ENCODE measurements at places on chromosomes 1 and 21.

- DNase-seq = no peak
Observed at GRCh38 chr1:9128166-9128519, 759 bp downstream of the GPR157 start.

GRCh38 chr1:37479255-37480124, 5.1 kb downstream of the ZC3H12A start:
- peak; percentile 88 for DNase-seq

DNA sequence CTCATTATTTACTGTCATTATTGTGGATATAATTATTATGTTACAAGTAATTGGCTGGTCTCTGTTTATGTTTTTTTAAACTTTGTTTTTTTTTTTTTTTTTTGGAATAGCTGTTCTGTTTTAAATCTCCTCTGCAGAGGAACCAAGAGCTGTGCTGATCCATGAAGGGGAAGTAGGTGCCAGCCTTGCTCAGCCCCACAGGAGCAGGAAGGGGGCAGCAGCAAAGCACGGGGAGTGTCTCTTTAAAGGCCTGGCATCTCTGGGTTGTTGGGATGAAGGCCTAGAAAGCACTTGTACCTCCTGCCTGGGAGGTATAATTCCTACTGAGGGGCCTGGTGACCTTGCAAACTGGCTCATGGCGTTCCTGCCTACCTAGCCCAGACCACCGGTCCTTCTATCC, 2.5 kb upstream of the GRHL3 start:
- DNase-seq = no peak

GRCh38 chr1:93579891-93580290, 101.7 kb downstream of the BCAR3 start:
- peak; percentile 92 for DNase-seq

DNA sequence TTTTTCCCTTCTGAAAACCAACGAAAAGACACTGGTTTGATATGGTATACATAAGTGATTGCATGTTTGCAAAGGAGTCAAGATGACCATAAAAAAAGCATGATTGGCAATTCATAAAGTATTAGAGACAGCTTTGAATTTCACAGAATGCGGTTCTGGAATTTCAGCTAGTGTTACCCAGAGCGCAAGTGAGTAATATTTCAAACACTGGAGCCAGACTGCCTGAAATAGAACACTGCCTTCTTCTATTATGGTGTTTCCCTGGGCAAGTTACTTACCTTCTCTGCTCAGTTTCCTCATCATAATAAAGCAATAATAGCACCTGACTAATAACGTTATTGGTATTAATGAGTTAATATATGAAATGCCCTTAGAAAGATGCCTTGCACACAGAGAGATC, 54.7 kb downstream of the NEGR1 start:
- peak; percentile 4 for DNase-seq

- DNase-seq = no peak
Observed at GRCh38 chr1:228976316-228976715, 241.0 kb downstream of the RHOU start.

- no peak for DNase-seq
Observed at GRCh38 chr1:95067568-95067967, 5.2 kb downstream of the ALG14 start.

- no peak for DNase-seq
Observed at GRCh38 chr1:239558991-239559390, 172.6 kb downstream of the CHRM3 start.

DNA sequence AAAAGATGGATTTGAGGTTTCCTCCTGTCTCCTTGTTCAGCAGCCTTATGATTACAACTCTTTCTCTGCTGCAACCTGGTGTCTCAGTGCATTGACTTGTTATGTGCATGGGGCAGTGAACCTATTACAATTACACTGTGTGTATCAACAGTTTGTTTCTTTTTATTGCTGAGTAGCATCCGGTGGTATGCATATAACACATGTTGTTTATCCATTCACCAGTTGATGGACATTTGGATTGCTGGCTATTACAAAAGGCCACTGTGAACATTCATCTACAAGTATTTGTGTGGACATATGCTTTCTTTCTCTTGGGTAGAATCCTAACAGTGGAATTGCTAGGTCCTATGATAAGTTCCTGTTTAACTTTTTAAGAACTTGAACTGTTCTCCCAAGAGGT, 65.9 kb downstream of the FMO4 start:
- no peak for DNase-seq

GRCh38 chr1:248627971-248628844, 6.7 kb downstream of the OR2T11 start:
- no peak for DNase-seq

DNA sequence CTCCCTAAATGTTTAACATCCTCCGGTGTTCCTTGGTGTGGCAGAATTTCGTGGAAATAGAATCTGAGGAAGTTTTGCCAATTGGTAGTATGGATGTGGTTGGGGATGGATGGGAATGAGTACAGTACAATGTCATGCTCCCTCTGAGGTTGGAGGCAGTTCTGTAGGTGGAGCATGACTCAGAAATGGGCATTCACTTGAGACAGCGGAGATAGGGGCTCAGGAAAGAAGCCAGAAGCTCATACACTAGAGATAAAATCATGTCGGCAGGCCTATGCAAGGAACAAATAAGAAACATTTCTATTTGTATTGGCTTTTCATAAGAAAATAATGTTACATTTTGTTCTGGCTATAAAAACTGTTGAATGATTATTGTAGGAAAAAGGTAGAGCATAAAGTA, 196.0 kb downstream of the URB2 start:
- no peak for DNase-seq

GRCh38 chr1:53982763-53983104, 35.3 kb downstream of the LDLRAD1 start:
- no peak for DNase-seq

- DNase-seq = no peak
Observed at GRCh38 chr1:200980452-200980772, 43.1 kb downstream of the KIF21B start.

DNA sequence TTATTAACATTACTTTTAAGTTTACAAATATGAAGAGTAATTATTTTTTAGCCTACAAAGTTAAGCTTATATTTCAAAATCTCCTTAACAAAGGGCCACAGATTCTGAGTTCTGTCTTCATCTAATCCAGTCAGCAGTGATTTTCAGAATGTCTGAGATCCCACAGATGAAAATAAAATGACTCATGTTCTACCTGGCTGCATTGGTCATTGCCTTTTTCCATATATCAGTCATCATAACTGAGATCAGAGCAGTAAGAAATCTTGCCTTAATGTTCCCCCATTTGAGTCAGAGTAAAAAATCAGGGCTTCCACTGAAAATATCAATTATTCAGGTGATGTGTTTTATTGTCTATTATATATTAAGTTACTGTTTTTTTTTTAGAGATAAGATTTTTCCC, 416.1 kb downstream of the MRPL39 start:
- DNase-seq = peak; percentile 16

GRCh38 chr1:6834366-6834765, 49.1 kb downstream of the CAMTA1 start:
- no peak for DNase-seq

DNA sequence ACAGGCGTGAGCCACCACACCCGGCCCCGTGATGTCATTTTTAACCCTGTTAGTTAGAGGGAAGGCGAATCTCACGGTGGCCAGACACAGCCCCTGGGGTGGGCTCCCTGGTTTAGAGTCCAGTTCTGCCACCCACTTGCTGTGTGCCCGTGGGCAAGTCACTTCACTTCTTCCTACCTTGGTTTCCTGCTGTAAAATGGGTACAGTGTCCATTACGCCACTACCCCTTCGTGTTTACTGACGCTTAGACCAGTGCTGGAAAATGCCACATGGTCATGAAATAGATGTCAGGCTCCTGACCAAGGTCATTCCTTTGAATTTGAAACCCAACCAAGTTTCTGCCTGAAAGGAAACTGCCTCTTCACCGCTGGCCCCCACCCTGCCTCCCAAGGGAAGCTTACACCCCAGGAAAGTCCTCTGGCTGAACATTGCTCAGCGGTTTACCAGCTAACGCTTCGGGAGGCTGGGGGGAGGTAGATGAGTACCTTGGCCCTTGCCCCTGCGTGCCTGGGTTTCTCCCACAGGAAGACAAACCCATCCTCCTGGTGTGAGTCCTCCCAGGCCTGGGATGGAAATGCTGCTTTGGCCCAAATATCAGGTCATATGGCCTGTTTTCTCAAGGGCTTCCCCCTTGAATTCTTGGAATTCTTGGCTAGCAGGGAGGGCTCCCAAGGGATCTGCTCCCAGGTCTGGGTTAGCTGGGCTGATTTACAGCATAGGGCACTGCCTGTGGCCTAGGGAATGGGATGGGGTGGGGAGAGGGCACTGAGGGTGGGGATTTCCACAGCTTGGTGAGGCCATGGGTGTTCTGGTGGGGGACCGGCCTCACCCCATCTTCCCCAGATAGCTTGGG, 7.6 kb upstream of the AADACL4 start:
- DNase-seq = peak; percentile 72

- DNase-seq = peak; percentile 66
Observed at GRCh38 chr1:186813420-186813819, 15.3 kb upstream of the PLA2G4A start.

- peak; percentile 90 for DNase-seq
Observed at GRCh38 chr1:231106347-231106746, 55.5 kb upstream of the TRIM67 start.

- DNase-seq = no peak
Observed at GRCh38 chr1:113579256-113580018, 179.8 kb downstream of the PHTF1 start.

DNA sequence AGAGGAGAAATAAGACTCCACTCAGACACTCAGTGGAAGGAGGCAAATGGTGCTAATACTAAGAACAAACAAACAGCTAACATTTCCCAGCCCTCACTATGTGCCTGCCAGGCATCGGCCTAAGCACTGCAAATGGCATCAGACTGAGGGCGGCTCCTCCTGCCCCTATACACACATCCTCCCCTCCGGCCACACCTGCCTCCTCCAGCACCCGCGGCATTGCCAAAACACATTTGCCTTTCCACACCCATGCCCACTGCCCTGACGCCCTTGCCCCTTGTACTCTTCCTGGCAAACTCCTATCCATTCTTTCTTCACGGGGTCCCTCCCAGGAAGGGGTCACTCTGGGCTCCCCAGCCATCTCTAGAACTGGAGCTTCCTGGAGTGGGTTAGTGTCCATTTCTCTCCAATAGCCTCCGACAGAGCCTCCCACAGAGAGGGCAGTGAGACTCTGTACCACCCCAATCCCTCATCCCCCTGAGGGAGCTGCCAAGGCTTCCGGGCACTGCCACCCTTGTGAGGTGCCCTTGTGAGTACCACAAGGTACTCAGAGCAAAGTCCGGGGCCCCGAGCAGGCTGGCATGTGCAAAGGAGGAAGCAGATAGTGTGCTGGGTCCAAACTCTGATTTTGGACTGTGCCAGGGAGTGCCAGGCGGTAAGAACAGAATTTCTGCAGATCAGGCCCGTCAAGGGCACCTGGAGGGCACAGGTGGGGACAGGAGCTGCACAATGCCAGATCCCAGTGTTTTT, 959 bp downstream of the AKR7A3 start:
- DNase-seq = no peak

DNA sequence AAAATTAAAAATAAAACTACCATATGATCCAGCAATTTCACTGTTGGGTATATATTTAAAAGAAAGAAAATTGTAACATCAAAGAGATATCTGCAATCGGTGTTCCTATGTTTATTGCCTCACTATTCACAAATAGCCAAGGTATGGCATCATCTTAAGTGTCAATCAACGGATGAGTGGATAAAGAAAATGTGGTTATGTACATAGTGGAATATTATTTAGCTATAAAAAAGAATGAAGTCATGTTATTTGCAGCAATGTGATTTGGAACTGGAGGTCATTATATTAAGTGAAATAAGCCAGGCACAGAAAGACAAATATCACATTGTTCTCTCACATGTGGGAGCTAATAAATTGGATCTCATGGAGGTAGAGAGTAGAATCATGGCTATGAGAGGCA, 76.3 kb downstream of the RD3 start:
- peak; percentile 2 for DNase-seq

DNA sequence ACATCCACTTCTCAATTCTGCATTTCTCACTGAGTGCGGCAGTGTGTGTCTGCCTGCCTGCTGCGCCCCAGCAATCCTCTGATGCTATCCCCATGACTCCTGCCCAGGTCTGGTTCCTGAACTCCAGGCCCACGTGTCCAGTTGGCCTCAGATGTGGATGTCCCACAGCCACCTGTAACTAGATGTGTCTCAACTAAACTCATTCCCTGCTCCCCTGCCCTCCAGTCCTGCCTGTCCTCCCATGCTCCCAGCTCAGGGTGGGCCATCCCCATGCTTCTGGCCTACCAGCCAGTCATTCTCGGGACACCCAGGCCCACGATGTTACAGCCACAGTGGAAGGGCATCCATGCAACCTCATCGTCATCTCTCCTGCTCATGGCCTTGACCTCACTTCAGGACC, 76.8 kb downstream of the STUM start:
- DNase-seq = no peak

GRCh38 chr1:9822897-9823692, 670 bp downstream of the CLSTN1 start:
- DNase-seq = no peak

GRCh38 chr1:153619171-153619570, 3.0 kb upstream of the S100A14 start:
- DNase-seq = no peak

GRCh38 chr1:215768303-215768702, 201.2 kb downstream of the KCTD3 start:
- DNase-seq = no peak

DNA sequence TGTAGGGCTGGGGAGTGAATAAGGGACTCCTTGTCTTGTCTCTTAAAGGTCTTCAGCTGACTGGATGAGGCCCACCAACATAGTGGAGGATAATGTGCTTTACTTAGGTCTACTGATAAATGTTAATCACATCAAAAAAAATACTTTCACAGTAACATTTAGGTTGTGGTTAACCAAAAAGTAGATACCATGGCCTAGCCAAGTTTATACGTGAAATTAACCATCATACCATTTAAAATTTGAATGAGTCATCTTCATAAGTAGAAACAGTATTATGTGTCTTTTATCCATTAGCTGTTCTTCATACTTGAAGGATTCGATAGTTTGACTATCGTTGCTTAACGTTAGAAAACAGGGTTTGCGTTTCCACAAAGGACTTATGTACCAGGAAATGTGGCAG, 80.9 kb downstream of the MTR start:
- DNase-seq = peak; percentile 31

GRCh38 chr1:224054611-224055010, 59.3 kb upstream of the FBXO28 start:
- DNase-seq = peak; percentile 38

Data from fibroblast of lung (primary cell).